H9 (cell line): ENCODE measurements at places on chromosomes 7 and 10.

DNA sequence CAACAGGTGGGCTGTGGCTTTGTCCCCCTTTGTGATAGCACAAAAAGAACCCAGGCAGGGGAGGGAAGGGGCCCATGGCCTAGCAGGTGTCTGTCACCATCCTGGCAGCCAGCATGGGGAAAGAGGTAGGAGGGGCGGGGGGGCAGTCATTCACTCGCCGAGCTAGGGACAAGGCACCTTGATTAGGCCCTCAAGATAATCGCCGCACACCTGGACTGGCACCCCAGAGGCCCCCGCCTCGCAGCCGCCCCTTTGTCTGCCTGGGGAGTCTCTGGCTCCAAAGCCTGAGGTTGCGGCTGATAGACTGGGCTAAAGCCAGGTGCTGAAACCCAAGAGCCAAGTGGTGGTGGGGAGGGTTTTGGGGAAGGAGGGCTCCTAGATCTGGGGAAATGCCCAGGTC, 151.2 kb upstream of the PCBD1 start:
- no peak for DNase-seq
- no peak overlapping the region for H3K4me3 ChIP-seq
- H3K27me3 ChIP-seq, result no peaks in the 10 kb centered on the region

DNA sequence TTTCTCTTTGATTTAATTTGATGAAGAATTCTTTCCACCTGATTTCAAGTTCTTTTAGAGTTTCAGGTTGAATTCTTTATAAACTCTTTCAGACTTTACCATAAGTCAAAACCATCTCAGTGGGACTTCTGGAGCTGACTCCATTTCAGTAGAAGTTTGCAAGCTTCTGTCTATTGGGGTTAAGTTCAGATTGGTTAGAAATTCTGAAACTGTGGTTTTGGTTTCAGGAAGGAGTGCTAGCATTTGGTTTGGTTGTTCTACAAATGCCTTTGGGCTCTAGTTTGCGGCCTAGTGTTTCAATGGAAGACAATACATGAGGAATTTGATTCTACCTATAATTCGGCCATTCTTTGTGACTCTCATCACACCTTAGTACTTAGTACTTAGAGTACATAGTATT, 176.8 kb upstream of the RHOBTB1 start:
- H3K36me3 ChIP-seq, result no peaks in the 10 kb centered on the region
- H3K4me1 ChIP-seq, result no peaks in the 10 kb centered on the region
- no peak overlapping the region for H3K4me3 ChIP-seq
- DNase-seq, result no peak

DNA sequence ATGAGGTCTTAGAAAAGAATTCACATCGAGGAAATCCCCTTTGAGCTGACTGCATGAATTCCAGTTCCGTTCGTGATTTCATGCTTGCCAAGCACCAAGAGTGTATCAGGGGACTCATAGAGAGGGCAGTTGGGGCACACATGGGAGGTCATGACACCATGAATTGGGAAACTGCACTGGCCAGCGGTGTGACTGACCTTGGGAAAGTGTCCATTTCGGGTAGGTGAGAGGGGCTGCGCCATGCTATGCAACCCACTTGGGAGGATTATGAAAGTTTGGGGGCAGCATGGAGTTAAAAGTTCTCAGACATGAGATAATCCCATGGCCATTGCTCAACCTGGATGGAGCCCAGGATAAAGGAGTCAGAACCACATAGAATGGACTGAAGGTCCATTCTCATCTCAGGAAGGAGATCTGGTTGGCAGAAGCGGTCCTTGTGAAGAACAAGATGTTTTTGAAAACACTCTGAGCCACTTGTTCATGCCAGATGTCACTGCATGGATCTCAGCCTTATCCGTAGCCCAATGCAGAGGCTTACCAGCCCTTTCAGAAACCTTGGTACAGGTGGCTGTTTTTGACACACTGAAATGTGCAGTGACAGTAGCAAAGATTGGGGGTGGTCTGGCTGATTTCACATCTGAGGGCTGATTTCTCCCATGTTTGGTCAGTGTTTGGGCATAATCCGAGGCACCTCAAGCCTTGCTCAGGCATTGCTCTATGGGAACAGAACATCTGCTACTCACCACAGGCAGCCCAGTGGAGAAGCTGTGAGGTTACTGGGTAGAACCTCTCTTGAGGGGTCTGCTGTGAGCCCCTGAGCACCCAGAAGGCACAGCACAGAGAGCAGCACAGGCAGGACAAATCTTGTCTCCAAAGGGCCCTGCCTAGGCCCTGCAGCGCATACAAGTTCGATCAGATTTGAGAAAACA, 252.3 kb downstream of the CXCL12 start:
- H3K27me3 ChIP-seq, result no peaks in the 10 kb centered on the region
- H3K4me3 ChIP-seq, result no peak overlapping the region
- H3K4me1 ChIP-seq, result no peaks in the 10 kb centered on the region

DNA sequence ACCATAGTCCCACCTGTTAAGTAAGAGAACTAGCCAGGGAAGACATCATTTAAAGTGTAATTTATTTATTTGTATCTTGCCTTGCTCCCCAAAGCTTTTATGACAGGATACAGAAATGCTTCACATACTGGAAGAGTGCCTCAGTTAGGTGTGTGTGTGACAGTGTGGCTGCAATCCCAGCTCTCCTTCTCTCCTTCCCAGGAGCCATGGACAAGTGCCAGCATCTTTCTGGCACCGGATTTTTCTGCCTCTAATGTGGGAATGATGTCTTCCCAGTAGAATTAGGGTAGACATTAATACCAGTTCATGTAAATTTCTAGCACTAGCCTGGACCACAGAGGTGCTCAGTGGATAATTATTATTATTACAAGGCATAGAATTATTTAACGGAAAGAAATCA, 30.3 kb upstream of the ATXN7L1 start:
- no peak for DNase-seq
- H3K4me1 ChIP-seq, result peaks cover 4% of the 10 kb centered on the region; the same call in 1 of the 2 replicates
- H3K4me3 ChIP-seq, result no peak overlapping the region
- no peak overlapping the region for H3K27ac ChIP-seq
- peaks cover 16% of the 10 kb centered on the region for H3K36me3 ChIP-seq

DNA sequence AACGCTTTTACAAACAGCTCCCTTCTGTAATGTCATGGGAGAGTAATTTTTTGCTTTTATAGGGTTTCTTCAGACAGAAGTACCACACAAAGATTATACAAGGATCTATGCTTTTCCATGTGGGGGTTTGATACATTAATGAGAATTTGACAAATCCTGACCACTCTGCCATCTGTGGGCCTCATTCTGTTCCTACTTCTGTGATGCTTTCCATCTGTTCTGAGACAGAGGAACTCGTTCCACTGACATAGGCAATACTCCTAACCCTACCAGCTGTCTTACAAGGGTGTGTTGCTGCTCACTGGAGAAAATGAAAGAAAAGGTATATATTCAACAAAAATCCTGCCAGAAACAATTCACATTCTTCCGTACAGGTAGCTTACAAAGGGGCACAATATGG, 59.4 kb upstream of the NAMPT start:
- H3K4me1 ChIP-seq, result no peaks in the 10 kb centered on the region
- no peak for DNase-seq
- H3K36me3 ChIP-seq, result peaks cover 14% of the 10 kb centered on the region; the same call in 2 of the 3 replicates
- H3K4me3 ChIP-seq, result no peak overlapping the region

- no peaks in the 10 kb centered on the region for H3K27me3 ChIP-seq
- H3K4me1 ChIP-seq, result peaks cover 2% of the 10 kb centered on the region; the same call in 1 of the 2 replicates
- DNase-seq, result no peak
- H3K27ac ChIP-seq, result no peak overlapping the region
These were observed 4.0 kb upstream of the CACNB2 start for GRCh38 chr10:18136073-18136791.

- H3K27me3 ChIP-seq, result no peaks in the 10 kb centered on the region
- H3K4me3 ChIP-seq, result no peak overlapping the region
These were observed 123.4 kb downstream of the NEURL1 start for GRCh38 chr10:103616705-103617601.
